Activated CD4-positive, alpha-beta T cell treated with anti-CD3 and anti-CD28 coated beads for 4 hours (primary cell): ENCODE measurements at places on chromosomes 2 and 18.

GRCh38 chr2:10787176-10787968 lies 25.2 kb downstream of the PDIA6 start:
- DNase-seq = peak; percentile 23

GRCh38 chr2:2306878-2307277 lies 24.2 kb downstream of the MYT1L start:
- no peak for DNase-seq

DNA sequence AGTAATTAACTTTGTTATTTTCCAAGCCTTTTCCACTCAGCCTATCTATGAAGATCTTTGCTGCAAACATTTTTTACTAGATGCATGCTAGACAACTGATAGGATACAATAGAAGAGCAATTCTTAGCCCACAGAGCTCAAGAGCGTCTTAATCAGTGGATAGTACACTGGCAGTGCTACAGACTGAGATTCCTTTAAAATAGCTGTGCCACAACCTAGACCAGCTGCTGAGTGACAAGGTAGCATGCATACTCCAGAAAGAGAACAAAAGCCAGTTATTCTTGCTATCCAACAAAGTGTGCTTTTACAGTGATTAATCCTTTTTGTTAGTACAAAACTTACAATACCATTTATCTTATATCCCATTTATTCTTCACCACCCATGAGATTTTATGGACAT lies 507.9 kb upstream of the SYT4 start:
- no peak for DNase-seq

DNA sequence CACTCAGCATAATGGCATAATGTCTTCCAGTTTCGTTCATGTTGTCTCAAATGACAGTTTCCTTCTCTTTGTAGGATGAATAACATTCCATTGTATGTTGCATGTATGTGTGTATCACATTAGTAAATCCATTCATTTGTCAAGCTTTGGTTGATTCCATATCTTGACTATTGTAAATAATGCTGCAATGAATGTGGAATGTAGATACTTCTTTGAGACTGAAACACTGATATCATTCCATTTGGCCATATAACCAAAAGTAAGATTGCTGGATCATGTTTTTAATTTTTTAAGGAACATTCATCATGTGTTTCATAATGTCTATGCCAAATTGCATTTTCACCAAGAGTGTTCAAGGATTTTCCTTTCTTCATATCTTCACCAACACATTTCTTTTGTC lies 1711.4 kb upstream of the PIK3C3 start:
- no peak for DNase-seq
